ENCODE measurements at places on chromosomes 7 and 10.

DNA sequence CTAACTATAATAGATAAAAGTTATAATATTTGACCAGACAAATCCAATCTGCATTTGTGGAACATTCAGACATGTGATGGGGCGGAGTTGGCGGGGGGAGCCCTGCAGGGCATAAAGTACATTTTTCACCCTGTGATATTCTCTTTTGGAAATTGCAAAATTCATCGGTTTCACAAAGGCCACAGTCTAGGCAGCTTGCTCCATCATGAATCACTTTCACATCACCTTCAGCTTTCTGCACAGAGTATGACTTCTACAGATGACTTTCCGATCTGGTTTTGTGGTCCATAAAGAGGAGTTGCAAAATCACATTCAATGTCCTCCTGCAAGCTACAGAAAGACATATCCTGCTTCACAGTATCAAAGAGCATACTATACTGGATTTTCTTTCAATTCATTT is 51.4 kb upstream of the APBB1IP start:
- no peak for DNase-seq

DNA sequence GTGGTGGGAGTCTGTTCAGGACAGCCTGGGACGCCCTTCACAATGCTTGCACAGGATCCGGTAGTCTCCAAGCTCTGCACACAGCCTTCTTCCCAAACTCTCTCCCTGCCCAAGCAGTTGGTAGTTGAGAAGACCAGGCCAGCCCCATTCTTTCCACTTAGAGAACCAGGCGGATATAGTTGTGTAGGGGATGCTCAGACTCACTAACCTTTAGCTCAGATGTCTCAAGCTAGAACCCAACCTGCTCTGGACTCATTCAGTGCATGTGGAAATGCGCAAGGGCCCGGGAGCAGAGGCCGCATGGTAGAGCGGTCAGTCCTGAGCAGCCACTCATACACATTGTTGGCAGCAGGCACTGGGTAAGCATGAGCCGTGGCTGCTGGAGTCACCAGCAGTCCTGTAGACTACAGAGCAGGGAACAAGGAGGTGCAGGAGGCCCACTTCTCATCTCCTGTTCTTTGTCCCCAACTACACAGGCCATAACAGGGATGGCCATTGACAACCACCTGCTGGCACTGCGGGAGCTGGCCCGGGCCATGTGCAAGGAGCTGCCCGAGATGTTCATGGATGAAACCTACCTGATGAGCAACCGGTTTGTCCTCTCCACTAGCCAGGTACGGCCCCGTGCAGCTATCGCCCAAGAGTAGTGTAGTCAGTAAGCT is 17.2 kb upstream of the C10orf53 start:
- DNase-seq = no peak

- no peak for DNase-seq
These were observed 9.8 kb downstream of the UPP1 start for GRCh38 chr7:48098846-48099245.

- no peak for DNase-seq
These were observed 123.0 kb downstream of the GRK5 start for GRCh38 chr10:119330342-119330741.

GRCh38 chr10:102675011-102675665 is 30.9 kb downstream of the TRIM8 start:
- no peak for DNase-seq

DNA sequence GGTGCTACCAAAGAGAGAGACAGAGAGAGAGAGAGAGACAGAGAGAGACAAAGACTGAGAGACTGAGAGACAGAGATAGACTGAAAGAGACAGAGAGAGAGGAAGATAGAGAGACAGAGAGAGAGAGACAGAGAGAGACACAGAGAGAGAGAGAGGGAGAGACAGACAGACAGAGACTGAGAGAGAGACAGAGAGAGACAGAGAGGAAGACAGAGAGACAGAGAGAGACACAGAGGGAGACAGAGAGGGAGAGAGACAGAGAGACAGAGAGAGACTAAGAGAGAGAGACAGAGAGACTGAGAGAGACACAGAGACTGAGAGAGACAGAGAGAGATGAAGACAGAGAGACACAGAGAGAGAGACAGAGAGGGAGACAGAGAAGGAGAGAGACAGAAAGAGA is 91.2 kb downstream of the SFMBT2 start:
- no peak for DNase-seq

DNA sequence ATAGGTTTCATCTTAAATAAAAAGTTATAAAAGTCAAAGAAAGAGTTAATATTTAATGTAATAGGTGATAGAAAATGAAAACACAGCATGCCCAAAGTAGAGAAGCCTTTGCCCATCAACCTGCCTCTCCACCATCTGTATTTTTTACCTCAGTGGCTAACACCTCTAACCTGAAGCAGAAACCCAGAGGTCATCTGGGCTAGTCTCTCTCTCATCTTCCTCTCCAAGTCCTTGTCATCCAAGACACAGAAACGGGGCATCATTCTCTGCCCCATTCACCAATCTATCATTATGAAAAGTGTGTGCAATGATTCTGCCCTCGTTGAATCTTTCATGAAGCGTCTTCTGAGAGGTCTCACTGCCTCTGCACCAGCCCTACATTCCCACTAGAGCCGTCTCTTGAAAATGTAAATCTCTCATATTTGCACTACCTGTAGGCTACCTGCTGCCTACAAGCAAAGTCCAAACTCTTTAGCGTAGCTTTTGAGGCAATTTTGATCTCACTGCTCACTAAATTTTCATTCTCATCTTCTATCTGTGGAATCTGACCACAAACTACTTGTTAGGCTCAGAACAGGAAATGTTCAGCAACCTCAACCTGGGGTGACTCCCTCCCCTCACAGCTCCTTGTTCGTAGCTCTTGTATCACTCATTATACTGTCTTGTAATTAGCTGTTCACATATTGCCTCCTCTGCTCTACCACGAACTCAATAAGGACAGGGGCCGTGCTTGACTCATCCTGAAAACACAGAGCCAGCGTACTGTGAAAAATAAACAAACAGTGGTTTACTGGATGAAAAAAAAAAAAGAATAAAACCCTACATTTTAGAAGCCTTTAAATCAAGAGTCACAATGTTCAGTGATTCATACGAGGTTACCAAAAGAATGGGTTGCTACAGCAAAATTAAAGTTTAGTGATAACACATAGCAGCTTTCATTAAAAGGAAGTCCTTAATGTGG is 83.1 kb downstream of the CTNNA3 start:
- peak; percentile 73 for DNase-seq

GRCh38 chr10:58265249-58265648 is 2.4 kb downstream of the IPMK start:
- no peak for DNase-seq

DNA sequence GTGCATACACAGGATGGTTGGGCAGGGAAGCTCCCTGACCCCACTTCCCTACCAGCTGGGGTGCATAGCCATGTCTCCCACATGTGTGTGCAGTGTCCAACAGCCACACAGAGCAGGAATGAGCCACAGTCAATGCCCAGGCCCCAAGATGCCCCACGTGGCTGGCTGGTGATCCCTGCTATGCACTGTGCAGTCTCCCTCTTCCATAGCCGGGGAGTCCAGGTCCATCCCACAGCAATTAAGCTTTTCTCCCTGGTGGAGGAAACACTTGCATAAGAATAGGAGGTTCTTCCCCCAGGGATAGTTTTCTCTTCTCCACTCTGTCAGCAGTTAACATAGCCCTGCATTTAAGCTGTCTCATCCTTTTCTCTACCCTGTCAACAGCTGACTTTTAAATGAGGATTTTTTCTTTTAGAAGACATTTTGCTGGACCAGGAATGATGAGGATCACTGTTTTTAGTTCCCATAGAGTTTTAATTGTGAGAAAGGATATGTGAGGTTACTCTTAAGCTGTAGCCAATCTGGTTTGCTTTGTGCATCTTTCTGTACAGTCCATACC is 396.5 kb upstream of the VWC2 start:
- no peak for DNase-seq

DNA sequence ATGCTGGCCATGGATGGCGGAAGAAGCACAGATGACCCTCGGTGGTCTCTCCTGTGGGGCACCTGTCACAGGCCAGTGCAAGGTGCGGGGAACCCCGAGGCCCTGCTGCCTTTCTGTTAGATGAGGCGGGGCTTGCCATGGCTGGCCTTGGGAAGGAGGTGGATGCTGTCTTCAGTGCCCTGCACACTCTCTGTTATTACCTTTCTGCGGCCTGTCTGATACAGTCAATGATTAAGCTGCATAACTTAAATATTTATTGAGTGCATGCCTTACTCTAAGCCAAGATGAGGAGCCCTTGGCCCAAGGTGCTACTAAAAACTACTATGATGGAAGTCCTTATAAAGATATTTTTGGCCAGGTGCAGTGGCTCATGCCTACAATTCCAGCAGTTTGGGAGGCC is 36.7 kb upstream of the MNX1 start:
- DNase-seq = no peak

DNA sequence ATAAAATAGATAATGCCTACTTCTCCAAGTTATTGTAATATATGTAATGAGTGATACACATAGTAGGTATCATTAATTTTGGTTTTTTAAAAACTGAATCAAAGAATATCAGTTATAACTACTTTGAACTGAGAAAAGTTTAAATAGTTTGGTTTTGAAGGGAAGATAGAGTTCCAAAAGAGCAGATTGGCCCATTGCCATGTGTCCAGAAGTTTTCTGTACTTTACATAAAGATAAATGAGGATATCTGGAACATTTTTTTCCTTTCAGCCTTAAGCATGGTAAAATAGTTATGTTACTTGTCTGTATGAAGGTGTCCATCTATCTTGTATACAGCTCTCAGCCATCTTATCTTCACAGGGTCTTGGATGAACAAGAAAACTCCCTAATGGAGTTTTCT is 97.9 kb upstream of the MXI1 start:
- no peak for DNase-seq

DNA sequence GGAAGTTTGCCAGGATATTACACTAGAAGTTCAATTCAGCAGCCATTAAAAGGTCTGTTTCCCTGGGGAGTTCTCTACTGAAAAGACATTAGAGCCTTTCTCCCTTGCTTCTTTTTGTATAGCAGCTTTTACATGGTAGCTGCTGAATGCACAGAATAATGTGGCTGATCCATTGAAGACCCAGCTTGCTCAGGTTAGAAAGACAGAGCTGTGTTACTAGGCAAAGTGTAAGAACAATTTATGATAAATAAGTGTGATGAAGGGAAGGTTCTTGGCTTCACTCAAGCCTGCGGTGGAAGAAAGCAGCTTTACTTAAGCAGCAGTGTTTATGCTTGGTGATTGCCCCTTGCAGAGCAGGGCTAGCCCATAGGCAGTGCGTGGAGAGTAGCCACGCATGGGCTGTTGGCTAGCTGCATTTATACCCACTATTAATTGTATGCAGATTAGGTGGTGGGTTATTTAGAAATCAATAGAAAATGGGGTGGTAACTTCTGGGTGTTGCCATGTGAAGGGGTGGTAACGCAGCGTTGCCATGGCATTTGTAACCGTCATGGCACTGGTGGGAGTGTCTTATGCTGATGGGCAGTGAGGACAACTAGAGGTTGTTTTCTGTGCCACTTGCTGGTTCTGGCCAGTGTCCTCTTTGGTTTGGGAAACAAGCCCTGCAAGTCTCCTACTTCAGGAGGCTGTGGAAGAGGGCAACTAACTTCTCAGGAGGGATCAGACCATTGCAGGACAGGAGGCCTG is 942.9 kb downstream of the NRG3 start:
- no peak for DNase-seq

DNA sequence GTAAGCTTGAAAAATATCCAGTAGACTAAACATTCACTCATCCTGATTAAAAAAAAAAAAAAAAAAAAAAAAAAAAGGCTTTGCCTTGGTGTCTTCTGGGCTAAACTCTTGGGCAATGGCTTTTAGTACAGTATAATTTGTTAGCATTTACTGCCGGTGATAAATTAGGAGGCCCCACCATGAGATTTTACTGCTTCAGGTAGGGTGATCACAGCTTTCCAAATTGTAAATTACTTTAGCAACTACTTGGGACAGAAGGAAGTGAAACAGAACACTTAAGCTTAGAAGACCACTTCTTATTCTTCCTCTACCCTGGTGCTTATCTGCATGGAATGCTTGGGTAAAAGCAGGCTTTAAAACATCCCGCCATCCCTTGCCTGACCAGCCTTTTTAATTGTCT is 152.1 kb downstream of the HIBADH start:
- DNase-seq = no peak

DNA sequence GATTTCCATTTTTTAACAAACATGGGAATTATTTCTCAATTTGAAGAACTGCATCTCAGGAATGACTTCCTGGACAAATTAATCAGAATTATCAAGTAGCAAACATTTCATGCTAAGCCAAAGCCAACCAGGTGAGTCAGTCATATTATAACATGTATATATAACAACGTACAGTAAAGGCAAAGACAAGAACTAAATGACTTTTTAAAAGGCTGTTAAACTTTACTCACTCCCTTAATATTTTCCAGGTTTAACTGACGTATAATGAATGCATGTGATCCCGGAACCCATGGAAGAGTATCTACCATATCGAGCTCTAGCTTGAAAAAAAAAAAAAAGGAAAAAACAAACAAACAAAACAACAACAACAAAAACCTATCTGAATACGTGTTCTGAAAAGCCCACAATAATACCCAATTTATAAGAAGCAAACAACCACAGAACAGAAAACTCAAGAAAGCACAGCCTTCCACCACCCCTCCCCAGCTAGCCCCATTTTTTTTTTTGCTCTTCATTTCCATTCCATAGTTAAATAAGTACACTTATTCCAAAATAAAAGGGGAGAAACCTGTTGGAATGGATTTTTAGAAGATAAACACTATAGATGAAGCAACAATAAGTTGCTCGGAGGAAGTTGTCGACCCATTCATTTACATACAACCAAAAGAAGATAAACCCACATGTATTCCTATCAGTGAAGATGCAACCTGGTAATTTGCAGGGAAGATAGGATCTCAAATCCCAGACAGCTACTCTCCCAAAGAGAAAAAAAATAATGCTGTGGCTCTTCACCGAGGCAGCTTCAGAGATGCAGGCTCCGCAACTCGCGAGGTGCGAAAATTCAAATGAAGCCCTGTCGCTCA is 537 bp downstream of the NAPEPLD start:
- no peak for DNase-seq

- DNase-seq = peak; percentile 22
These were observed 67.7 kb downstream of the GPAM start for GRCh38 chr10:112115781-112116385.

GRCh38 chr7:5528071-5528814 is 104.6 kb upstream of the TNRC18 start:
- peak; percentile 25 for DNase-seq

DNA sequence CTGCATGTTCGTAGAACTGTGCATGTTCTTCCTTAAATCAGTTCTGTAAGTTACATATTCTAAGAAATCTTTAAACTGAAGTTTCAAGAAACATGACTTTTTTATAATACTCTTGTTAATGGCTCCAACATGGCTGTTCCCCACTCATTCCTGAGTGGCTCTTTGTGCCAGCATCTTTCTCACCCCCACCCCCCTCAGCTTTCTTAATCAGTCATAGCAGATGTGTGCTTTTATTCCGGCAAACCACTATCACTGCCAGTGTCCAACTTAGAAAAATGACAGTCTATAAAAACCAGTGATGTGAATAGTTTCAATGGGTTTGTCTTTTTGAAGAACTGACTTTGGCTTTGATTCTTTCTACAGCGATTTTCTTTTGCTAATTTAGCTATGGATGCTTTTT is 37.6 kb downstream of the PITRM1 start:
- no peak for DNase-seq

GRCh38 chr10:70822076-70822820 is 6.5 kb downstream of the SGPL1 start:
- no peak for DNase-seq

Data from CD4-positive, alpha-beta T cell treated with Interleukin-6 at 100 ng/mL for 8 hours (primary cell).